B cell (primary cell): ENCODE measurements at places on chromosomes 3 and 15. TPM values are rescaled to one million over a fixed set of nuclear protein-coding genes. Genes with fewer than 3 reads are reported as not detected.

BFSP2 gene
- 0.70 and 1.6 TPM in 2 replicates for total RNA-seq

HEXA gene
- 151 and 154 TPM in 2 replicates for total RNA-seq

GOLGA8R gene
- 4.8 and 5.9 TPM in 2 replicates for total RNA-seq

LSAMP gene
- not detected in 2 replicates for total RNA-seq

ZNF445 gene
- total RNA-seq = 28.1 and 29.7 TPM in 2 replicates

RAB7A gene
- 138 and 144 TPM in 2 replicates for total RNA-seq

GXYLT2 gene
- not detected in 2 replicates for total RNA-seq

SERPINI2 gene
- not detected in 2 replicates for total RNA-seq

DISP2 gene
- 0.15 and 0.71 TPM in 2 replicates for total RNA-seq

DNA sequence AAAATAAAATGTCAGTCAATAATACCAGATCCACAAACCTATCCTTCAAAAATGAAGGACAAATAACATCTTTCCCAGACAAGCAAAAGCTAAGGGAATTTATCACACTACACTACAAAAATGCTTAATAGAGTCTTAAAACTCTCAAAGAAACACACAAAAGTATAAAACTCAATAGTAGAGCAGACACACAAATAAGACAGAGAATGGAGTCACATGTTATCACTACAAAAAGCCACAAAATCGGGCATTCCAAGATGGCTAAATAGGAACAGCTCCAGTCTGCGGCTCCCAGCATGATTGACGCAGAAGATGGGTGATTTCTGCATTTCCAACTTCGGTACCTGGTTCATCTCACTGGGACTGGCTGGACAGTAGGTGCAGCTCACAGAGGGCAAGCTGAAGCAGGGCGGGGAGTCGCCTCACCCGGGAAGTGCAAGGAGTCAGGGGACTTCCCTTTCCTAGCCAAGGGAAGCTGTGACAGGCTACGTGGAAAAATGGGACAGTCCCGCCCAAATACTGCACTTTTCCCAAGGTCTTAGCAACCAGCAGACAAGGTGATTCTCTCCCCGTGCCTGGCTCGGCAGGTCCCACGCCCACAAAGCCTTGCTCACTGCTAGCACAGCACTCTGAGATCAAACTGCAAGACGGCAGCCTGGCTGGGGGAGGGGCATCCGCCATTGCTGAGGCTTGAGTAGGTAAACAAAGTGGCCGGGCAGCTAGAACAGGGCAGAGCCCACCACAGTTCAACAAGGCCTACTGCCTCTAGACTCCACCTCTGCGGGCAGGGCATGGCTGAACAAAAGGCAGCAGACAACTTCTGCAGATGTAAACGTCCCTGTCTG is 46.3 kb downstream of the SENP7 start:
- no peak for DNase-seq

GRCh38 chr3:156554842-156555687 is at the start of gene SSR3:
TSS of gene SSR3 (minus strand) at chr3:156555117. CDS start at chr3:156555089, 28 bp downstream.
- DNase-seq = peak; percentile 99

DNA sequence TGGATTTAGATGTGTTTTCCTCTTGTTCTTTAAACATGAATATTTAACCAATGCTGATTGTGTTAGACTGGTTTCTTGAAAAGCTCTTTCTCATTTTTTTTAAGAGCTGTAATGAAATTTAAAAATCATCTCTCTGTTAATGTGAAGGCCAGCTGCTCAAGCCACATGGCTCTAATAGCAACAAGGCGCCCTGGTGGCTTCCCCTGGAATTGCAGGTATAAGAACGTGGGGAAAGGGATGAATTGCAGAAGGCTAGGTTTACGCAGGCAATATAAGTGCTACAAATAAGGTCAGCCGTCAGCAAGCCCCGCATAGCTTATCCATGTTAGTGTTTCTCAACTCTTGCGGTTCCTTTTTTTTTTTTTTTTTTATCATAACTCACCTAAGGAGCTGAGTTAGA is 108.5 kb downstream of the SAMMSON start:
- no peak for DNase-seq

DNA sequence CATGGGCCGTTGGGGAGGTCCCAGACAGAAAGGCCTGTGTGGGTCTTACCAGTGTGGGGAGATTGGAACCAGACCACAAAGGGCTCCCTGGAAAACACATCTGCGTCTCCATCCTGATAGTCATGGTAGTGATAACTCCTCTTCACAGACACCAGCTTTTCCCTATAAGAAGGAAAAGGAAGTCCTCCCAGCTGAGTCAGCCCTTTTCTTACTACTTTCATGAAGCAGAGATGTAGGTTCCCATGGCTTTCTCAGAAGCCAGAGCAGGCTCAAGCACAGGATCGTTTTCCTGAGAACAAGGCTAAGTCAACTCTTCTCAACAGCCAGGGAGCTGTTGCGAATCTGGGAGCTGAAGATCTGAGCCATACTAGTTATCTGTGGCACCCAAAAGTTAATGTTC is 6.1 kb downstream of the DNASE1L3 start:
- no peak for DNase-seq

- DNase-seq = no peak
Observed at GRCh38 chr3:170644711-170645110, 58.8 kb upstream of the SLC7A14 start.

DNA sequence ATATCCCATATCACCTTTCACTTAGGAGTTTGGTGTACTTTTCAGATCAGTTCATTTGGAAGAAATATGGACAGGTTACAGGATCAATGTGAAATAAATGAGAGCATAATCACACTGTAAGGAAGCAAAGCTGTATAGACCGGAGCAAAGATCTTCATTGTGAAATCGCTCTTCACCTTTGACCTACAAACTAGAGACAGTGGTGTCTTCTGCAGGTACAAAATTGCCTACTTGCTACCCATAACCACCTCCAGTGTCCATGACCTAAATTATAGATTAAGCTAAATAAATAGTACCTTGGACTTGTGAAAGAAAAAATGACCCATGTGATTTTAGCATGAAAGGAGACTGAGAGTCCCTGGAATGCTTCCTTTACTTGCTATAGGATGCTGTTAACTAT is 379.5 kb upstream of the SUCLG2 start:
- no peak for DNase-seq

- no peak for DNase-seq
Observed at GRCh38 chr15:92904722-92905571, 4.8 kb downstream of the CHD2 start.

GRCh38 chr15:99424131-99424571 is 141.6 kb upstream of the MEF2A start:
- DNase-seq = no peak

DNA sequence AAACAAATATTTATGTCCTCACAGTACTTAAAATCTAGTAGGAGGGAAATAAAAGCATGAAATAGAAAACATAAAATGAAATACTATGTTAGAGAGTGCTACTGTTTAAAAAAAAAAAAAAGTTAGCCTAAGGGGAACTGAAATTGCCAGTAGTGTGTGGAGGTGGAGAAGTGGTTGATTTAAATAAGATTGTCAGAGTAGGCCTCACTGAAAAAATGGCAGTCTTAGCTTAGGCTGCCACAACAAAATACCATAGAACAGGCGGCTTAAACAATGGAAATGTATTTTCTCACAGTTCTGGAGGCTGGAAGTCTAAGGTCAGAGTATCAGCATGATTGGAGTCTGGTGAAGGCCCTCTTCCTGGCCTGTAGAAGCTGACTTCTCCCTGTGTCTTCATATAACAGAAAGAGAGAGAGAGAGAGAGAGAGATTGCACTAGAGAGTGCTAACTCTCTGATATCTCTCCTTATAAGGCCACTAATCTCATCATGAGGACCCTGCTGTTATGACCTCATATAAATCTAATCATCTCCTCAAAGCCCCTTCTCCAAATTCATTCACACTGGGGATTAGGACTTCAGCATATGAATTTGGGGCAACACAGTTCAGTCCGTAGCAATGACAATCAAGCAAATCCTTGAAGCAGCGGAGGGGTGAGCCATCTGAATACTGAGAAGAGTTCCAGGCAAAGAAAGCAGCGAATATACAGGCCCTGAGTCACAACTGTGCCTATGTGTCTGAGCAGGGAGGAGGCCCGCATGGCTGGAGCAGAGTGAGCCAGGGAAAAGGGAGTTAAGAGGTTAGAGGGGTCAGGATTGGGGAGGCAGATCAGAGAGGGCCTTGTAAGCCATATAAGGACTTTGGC is 23.6 kb upstream of the LRRC34 start:
- peak; percentile 77 for DNase-seq

GRCh38 chr3:143445118-143445517 is 325.5 kb downstream of the CHST2 start:
- DNase-seq = no peak

- DNase-seq = no peak
Observed at GRCh38 chr3:109171479-109171878, 35.0 kb downstream of the C3orf85 start.

DNA sequence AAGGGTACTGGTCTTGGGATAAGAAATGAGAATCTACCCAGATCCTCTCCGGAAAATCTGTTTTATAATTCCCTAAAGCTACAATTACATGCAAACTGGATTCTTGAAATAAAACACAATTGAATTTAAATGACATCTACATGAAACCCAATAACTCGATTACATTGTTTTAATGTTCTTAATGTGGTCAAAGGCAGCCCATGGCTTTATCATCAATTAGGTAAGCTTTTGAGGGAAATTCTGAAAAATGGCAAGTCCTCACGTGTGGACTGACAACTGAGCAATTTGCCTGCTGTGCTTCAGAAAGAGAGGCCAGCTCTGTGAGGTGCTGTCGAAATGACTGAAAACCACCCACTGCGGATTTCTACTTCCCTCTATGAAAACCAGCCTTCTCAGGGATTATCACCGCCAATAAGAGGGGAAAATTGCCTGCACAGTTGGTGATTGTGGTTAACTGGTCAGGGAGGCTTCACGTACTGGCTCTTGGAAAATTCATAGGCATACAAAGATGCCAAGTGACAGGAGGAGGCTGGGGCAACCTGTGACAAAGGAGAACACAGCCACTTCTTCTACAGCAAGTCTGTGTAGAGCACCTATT is 200.8 kb upstream of the SLCO3A1 start:
- no peak for DNase-seq

- DNase-seq = no peak
Observed at GRCh38 chr3:34183114-34183513, 384.7 kb downstream of the PDCD6IP start.

GRCh38 chr3:113021471-113021870 is 30.7 kb downstream of the GTPBP8 start:
- DNase-seq = no peak

DNA sequence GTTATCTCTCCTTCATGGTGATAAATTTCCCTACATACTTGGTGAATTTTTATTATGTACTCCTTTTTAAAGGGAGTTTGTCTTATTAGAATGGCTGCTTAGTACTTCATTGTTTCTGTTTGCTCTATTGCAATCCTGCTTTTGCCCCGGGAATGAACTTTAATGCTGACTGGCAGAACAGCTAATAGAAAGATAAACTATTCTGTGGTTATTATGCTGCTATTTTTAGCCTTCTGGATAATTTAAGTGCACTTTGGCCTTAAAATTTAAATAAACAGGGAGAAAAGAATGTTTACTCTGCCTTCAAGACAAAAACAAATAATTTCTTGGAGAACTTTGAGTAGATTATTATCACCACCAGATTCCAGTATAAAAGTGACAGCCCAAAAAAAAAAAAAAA is 413.8 kb upstream of the CCDC54 start:
- DNase-seq = no peak

GRCh38 chr15:95850837-95851236 is 479.7 kb upstream of the NR2F2 start:
- DNase-seq = no peak

DNA sequence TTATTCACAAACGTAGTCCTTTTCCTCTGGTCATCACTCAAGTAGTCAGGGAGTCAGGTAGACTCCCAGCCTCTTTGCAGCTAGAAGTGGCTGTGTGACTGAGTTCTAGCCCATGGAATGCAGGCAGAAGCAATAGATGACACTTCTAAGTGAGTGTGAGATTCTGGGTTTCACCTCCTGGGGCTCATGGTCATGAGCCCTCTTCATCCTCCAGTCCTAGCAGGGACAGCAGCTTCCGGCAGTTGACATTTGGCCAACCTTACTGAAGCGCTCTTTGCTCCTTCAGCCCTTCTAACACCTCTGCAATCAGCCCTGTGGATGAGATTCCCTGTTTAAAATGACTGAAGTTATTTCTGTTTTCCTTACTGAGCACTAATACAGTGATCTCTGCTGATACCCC is 21.8 kb downstream of the SLC12A8 start:
- DNase-seq = no peak

- DNase-seq = no peak
Observed at GRCh38 chr3:180184816-180185215, 148.1 kb upstream of the PEX5L start.

DNA sequence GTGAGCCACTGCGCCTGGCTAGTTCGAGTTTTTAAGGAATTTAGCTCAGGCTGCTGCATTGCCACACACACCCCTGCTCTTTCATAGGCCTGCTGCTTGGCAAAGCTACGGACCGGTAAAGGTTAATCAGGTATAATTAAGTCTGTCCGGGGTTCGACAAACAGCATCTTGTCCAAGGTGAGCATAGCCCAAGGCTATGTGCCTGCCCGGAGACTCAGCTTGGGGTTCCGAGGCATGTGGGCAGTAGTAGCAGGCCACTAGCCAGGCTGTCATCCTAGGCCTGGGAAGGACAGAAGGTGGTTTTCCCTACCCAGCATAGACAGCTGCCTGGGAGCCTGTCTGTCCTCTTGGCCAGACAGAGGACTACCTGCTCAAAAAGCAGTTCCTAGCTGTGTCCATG is 6.6 kb downstream of the P4HTM start:
- no peak for DNase-seq

DNA sequence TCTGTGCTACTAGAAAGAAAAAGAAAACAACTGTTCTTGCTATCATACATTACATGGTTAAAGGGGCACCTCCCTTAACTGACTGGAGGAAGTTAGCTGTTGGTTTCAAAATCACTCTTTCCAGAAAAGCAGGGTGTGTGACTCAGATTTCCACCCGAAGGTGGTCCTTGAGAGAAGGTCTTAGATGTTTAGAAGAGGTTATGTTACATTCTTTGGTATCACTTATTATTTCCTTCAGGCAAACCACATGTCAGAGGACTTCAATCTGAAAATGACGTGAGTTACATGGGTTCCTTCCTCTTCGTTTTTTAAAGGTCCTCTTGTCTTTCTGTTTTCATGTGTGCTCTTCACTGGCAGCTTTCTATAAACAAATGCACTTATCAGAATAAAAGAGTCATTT is 307.9 kb upstream of the CBLB start:
- peak; percentile 46 for DNase-seq

DNA sequence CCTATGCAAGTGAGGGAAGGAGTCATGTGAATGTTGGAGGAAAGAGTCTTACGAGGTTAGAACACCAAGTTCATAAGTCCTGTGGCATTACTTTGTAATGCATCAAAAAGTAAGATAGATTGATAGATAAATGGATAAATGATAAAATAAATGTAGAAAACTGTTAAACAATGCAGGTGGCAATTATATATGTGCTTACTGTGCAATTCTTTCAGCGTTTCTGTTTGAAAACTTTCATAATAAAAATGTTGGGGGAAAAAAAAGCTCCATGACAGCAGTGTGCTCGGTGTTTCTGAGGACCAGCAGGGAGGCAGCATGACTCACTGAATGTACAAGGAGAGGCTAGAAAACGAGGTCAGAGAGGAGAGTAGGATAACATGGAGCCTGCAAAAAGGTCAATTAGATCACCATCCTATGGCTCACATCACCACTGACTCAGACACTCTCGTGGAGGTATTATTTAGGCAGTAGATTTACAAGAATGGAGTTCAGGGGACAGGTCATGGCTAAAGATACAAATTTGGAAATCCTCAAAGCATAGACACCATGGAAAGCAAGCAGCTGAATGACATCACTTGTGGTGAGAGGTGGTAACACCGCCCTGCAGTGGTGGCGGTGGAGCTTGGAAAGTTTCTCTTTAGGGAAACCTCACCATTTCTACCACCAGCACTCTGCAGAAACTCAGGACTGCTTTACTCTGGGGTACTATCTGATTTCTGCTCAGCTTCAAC is 219.8 kb downstream of the CTNNB1 start:
- DNase-seq = no peak

GRCh38 chr15:97994236-97994635 is 33.7 kb downstream of the ARRDC4 start:
- no peak for DNase-seq
